ENCODE measurements at places on chromosomes 13 and 19.

- peak; percentile 24 for DNase-seq
These were observed 89.8 kb downstream of the KDM4B start for GRCh38 chr19:5058521-5059212.

DNA sequence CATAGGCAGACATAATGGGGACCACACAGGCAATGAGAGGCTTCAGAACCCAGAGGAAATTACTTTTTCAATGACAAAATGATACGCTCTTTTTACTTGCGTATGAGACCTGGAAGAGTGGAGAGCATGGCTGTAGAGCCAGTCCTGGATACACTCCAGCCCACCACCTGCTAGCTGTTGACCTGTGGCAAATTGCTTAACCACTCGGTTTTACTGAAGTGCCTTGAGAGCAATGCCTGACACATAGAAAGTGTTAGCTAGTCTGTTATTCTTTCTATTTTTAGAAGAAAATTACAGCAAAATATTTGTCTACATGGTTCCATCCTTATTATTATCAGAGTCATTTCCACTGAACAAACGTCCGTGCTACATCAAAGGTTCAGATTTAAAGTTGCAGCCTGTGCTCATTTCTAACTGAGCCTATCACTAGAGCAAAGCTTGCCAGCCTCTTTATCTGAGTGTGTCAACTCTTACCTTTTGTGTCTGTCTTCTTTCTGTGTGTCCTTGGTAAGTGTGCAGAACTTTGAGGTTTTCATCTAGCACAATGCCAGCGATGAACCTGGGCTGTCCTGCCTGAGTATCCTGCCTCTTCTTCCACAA is 9.6 kb upstream of the GPR183 start:
- no peak for DNase-seq

GRCh38 chr13:32116210-32116609 is 84.6 kb downstream of the FRY start:
- no peak for DNase-seq

DNA sequence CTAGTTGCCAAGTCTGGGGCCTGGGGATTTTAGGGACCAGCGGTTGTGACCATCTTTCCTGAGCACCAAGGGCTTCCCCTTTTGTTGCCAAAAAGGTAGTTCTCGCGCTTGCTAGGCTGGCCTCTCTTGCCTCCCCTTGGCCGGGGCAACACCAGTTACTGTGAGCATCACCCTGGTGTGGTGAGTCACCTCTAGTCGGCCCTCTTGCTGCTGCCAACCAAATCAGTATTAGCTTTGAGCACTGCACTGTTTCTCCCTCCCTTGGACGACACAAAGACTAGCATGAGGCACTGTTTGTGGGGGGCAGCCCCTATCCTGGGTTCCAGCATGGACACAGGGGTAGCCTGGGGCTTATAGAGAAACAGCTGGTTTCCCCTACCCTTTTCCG is 6.9 kb downstream of the SYDE1 start:
- DNase-seq: peak; percentile 67

- no peak for DNase-seq
These were observed 91.3 kb upstream of the C1QTNF9B start for GRCh38 chr13:23988546-23989122.

DNA sequence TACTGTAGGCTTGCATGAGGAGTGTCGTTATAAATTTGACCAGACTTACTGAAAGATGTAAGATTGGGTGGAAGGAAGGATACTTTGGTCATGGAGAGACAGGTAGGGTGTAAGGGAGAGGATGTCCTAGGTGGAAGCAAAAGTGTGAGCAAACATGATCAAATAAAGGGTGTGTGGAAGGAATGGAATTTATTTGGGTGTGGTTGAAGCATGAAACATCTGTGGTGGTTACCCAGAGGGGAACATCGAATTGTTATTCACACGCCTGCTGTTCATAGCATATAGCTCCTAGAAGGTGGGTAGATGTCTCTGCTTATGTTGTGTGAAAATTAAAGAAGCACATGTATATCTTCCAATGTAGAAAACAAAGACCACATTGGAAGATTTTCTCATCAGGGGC is 157.7 kb downstream of the ATP8A2 start:
- no peak for DNase-seq

DNA sequence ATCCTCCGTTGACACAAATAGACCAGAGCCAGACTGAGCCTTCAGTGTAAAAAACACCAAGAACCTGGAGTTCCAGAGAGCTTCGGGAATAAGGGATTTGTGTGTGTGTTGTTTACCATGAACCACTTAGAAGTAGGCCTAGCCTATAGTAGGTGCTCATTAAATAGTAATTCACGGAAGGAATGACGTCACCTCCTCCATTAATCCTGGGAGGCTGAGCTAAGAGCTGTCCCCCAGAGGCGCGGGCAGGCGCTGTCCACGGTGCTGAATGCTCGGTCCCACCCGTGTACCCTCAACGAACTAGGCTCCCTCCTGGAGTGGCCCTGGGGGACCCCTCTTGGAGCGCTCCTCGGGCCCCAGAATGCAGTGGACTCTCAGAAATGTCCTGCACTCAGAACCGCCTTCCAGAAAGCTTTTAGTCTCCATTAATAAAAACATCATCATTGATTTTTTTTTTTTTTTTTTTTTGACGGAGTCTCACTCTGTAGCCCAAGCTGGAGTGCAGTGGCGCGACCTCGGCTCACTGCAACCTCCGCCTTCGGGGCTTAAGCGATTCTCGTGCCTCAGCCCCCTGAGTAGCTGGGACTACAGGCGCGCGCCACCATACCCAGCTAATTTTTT is 6.5 kb downstream of the UNC13A start:
- DNase-seq: peak; percentile 45

DNA sequence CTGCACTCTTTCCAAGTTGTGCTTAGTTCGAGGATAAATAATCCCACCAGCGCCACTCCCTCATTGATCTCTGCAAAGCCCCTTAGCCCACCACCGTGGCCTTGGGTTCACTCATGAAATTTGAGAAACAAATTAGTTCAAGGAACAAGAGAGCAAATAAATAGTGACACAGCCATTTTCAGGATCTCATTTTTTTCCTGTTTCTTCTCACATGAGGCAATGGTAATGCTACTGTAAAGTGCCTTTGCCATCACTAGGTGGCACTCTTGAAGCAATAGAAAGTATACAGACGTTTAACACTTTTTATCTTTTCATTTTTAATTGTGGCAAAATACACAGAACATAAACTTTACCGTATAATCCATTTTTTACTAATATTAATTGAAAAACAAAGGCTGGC is 76.8 kb upstream of the ZNF835 start:
- DNase-seq: no peak

- DNase-seq: no peak
These were observed 5.0 kb upstream of the NKG7 start for GRCh38 chr19:51377422-51377821.

GRCh38 chr13:108917581-108917980 is 288.2 kb downstream of the MYO16 start:
- peak; percentile 48 for DNase-seq

DNA sequence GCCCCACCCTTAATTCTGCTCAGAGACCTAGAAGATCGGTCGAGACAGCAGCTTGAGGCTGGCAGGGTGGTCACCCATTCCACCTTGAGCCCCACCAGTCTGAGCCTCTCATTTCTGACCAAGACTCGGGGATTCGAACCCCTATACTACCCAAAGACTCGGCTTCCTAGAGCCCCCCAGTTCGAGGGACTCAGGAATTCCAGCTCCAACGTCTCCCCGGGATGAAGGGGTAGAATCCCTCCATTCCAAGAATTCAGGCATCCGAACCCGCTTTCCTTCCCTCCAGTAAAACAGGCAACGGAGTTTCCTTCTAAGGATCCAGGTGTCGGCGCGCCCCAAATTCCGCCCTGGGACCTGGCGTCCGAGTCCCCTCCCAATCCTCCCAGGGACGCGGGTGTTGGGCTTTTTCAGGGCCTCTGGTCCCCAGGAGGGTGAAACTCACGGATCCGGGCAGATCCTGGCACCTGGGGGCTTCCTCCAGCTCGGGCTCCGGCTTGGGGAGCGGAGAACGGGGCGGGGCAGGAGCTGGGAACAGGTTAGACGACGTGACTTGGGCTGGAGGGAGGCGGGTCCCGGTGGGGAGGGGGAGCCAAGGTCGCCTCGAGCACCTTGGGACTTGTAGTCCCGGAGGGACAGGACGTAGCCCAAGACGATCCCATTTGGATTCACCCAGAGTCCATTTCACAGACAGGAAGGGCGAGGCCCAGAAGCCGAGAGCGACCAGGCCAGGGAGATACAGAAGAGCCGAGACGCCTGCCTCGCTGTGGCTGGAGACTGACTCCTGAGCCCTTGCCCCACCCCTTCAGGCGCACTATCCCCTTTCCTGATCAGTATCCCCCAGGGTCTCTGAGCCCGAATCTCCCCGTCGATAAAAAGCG is at the start of gene PPP1R13L:
Gene PPP1R13L (minus strand): TSS at position 513 of the 878 bp plus-strand sequence. CDS start 6,751 bp downstream, outside the sequence.
- DNase-seq: peak; percentile 80

- no peak for DNase-seq
These were observed 48.0 kb downstream of the LNX2 start for GRCh38 chr13:27572234-27572901.

DNA sequence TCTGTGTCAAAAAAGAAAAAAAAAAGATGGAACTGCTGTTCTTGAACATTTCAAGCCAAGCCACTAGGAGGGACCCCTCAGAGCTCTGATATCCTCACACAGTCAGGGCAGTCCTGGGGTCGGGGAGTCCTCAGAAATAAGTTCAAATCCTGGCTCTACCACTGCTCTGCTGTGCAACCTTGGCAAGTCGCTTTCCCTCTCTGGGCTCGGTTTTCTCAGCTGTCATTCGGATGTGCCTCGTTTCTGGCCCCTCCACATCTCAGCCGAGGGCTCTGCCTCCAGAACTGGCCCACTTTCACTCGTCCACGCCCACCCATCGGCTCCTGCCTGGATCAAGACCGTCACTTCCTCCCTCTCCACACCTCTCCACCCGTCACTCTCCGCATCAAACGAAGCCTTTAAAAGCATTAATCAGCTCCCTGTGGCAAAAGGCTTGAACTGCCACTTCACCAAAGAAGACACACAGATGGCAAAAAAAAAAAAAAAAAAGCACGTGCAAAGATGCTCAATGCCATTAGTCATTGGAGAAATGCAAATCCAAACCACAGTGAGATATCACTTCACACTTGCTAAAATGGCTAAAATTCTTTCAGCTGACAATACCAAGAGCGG is 7.4 kb upstream of the ZNRF4 start:
- peak; percentile 16 for DNase-seq

DNA sequence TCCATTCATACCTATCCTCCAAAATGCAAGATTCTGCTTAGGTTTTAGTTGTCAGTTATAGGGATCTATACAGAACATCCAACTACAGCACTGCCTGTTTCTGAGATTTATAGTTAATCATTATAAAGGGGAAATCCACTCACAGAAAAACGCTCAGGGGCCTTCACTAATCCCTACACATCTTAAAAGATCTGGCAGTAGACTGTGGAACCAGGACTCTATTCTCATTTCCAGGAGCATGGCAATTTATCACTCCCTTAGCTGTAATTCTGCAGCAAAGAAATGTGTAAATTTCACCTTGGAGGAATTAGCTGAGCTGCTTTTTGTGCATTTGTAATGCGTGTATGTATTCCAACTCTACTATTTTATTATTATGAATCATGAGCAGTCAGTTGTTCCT is 1128.1 kb upstream of the PRR20A start:
- no peak for DNase-seq

DNA sequence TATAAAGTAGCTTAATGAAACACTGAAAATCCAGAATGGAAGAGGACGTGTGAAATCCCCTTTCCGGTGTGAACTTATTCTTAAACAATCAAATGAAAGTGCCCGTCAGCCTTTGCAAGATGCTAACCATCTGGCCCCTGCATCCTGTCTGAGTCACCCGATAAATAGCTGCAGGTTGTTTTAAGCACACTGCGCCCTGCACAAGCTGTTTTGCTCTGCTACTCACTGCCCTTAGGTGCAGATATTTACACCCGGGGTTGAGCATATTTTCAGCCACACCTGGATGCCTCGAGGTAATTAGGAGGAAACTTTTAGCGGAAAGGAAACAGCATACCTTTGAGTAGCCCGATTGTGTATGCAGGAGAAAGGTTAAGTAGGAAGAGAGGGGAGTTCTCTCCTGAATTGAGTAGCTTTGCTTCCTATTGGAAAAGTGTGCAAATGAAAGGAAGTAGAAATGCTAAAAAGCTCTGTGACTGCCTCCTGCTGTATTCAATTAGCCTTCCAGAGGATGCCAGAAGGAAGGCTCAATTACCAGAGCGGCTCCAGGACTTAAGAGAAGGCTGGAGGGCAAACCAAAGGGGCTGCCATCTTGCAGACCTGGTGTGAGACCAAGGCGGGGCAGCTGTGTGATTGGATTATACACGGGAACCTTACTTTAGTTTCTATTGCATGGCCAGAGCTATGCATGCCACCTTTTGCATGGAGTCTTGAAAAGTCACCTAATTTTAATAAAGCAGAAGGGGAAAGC is 42.5 kb downstream of the IRS2 start:
- peak; percentile 78 for DNase-seq

- peak; percentile 53 for DNase-seq
These were observed 1.4 kb downstream of the GPX4 start for GRCh38 chr19:1105008-1105872.

GRCh38 chr19:20660473-20661140 is 764 bp downstream of the ZNF626 start:
- peak; percentile 24 for DNase-seq

DNA sequence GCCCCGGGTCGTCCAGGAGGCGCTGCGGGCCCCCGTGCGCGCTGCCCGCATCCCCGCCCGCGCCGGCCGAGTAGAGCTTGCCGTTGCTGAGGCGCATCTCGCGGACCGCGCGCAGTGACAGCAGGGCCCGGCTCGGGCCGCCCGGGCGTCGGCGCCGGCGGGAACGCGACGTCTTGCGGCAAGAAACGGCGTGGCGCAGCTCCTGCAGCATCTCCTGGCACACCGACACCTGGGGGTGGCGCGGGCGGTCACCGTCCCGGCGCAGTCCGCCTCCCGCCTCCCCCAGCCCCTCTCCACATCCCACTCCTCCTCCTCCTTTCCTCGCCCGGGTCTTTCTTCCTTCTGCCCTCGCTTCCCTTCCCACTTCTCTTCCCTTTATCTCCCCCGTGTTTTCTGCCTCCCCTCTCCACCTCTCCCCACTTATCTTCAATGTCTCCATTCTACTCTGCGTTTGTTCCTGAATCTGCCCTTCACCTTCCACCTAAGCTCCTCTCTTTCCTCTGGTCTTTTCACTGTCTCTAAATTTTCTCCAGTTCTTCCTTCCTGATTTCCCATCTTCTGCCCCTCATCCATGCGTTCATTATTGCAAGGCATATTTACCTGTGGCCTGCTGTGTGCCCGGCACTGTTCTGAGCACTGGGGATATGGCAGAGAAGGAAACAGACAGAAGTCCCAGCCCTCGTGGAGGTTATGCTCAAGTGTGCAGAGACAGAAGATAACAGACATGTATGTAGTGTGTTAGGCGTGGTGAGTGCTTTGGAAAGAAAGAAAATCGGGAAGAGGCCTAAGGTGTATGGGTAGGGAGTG is 5.2 kb upstream of the ATP1A3 start:
- no peak for DNase-seq

GRCh38 chr13:23652909-23653726 is 82.9 kb downstream of the TNFRSF19 start:
- DNase-seq: no peak

- DNase-seq: no peak
These were observed 27.8 kb downstream of the EXOC3L2 start for GRCh38 chr19:45217193-45217956.

DNA sequence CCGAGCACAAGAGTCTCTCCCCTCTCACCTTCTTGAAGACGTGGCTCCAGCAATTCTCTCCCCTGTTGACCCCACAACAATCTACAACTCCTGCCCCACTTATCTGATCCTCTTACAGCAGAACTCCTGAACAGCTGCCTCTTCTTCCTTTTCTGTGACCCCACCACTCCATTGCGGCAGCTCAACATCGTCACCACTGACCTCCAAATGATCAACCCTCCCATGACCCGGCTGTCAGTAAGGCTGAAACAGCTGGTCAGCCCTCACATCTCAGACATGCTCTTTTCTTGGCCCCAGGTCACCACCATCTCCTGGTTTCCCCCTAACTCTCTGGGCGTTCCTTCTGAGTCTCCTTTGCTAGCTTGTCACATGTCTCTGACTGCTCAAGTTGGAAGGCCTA is 1.8 kb downstream of the EXOSC5 start:
- no peak for DNase-seq
